LHCN-M2 (cell line): ENCODE measurements at places on chromosomes 3 and 15.

DNA sequence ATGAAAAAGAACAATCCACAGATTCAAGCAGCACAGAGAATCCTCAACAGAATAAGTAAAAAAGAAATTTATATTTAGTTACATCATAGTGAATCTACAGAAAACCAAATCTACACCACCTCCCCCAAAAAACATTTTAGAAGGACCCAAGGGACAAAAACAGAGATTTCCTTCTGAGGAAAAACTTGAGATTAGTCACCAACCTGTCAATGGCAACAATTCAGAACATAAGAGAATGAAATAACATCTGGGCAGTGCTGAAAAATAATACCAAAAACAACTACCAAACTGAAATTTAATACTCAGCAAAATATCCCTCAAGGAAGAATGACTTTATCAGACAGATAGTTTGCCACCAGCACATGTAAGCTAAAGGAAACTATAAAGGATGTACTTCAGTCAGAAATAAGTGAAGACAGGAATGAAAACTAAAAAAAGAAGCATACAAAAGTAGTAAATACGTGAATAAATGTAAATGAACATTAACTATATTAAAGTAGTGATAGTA is 260.7 kb downstream of the ULK4 start:
- DNase-seq: peak; percentile 61

GRCh38 chr3:66411474-66411873 is 89.3 kb downstream of the LRIG1 start:
- DNase-seq: no peak

DNA sequence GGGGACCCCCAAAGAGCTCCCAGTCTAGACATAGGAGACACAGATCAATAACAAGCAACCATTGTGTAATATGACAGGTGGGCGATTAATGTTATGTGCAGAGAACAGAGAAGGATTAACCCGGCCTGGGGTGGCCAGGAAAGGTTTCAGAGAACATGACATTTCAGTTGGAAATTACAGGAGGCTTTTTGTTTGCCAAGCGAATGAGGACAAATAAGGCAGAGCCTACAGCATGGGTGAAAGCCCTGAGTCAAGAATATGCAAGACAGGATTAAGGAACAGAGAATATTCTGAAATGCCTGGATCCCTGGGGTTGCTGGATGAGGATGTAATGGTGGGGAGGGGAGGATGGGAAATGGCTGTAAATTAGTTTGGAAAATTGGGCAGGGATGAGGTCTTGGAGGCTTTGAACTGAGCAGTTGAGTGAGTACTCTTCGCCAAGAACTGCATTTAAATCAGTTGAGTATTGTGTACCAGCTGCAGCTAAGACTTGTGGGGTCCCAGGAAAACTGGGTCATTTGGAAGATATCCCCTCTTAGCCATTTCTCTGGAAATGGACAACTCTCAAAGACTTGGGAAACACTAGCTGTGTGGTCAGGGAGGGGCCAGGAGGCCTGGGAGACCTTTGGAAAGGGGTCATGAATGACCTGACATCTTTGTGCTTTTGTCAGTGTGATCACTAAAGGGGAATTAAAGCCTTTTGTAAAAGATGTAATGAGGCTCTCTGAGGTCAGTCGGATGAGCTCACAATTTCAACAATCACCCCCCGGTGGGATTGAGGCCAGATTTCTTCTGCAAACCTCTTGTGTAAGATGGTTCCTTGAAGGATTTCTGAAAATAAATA is 198.6 kb upstream of the NR2E3 start:
- DNase-seq: no peak

GRCh38 chr3:68403741-68404140 is 528.6 kb downstream of the TAFA4 start:
- no peak for DNase-seq

GRCh38 chr3:163605915-163606314 is 1472.4 kb downstream of the SI start:
- peak; percentile 9 for DNase-seq

DNA sequence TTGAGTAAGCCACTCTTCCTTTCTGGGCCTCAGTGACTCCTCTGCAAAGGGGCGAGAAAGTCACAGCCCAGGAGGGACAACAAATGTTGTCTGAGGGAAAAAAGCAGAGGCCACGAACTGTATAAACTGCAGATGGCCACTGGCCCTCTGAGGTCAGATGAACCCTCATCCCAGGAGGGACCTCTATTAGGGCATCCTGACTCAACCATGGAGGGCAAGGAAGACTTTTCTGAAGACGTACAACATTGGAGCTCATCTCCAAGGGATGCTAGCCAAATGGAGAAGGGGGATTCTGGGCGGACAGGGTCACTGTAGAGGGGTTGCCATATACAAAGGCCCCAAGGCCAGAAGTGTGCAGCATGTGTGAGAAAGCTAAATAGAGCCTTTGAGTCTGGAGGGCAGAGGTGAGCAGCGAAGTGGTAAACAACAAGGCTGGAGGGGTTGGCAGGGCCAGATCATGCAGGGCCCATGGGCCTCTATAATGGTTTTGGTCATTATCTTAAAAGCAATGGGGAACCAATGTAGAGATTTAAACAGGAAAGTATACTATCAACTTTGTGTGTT is 16.7 kb downstream of the GRAMD2A start:
- no peak for DNase-seq

DNA sequence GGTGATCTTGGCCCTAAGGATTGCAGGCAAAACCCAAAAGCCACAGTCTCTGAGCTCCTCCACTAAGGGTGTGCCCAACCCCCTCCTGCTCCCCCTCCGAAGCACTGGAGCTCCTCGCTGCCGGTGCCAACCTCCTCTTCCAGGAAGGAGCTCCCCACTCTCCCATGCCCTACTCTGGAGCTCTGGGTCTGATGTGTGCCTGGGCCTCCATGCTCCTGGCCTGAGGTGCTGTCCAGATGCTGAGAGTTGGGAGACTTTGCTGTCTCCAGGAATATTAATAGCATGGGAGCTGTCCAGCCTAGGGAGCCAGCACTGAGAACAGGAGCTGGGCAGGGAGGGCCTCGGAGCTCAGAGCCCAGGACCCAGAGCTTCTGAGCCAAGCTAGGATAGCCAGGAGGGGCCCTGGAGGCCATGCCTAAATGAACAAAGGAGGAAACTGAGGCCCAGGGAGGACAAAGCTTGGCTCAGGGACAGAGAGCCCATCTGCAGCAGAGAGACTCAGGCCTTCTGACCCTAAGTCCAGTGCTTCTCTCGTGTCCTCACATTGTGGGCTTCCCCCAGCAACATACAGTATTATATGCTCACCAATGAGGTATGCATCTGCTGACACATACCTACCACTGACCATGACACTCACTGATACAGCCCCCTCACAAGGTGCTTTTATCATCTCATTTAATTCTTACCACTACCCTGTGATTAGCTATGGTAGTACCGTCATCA is 36.9 kb upstream of the HERC1 start:
- peak; percentile 78 for DNase-seq

DNA sequence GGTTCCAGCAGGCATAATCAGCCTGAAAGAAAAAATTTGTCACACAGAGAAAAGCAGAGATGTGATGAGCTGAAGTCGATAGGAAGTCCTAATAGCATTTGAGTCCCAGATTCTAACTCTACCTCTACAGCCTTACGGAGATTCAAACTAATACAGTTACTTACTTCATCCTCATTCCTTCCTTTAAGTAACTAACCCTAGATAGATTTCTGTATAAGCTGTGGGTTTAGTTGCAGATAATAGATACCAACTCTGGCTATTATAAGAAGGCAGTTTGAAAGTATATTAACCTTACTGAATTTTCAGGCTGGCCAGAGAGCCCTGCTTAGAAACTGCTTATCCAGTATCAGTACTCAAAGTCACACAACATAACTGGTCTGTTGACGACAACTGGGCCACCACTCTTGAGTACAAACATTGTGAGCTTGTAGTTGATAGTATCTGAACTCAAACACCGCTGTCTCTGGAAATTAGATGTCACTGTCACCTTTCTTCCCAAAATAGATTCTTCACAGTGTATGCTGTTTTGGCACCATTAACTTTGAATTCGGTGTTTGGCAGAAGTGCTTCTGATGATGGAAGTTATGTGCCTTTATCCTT is 484.3 kb downstream of the DIPK2A start:
- no peak for DNase-seq

GRCh38 chr15:87080547-87080946 is 1000.9 kb downstream of the AGBL1 start:
- DNase-seq: peak; percentile 47

- DNase-seq: no peak
These were observed 246.8 kb downstream of the NLGN1 start for GRCh38 chr3:173644086-173645082.

DNA sequence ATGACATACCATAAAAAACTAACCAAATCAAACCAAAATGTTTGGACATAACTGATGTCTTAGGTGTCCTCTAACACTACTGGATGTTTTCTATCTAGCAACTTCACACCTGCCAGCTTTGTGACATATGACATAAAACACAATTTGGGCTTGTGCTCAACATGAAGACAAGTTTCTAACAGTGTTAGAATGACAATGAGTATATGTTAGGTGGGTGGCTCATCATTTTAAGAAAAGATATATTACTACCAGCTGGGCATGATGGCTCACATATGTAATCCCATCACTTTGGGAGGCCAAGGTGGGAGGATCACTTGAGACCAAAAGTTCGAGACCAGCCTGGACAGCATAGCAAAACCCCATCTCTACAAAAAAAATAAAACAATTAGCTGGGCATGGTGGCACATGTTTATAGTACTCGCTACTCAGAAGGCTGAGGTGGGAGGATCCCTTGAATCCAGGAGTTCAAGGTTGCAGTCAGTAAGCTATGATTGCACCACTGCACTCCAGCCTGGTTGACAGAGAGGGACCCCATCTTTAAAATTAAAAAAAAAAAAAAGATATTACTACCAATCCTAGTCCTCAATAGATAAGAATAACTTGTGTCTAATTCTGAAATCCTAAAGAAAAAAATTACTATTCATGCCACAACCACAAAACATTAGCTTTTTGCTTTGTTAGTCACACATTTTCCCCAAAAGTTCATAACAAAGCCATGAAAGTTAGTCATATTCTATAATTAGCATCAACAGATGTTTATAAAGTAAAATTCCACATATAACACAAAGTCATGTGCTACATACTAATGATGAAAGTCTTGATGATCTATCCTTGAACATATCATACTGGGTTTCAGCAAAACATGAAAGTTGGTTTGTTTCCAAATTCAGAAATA is 59.9 kb downstream of the LRRFIP2 start:
- peak; percentile 91 for DNase-seq

GRCh38 chr3:150385296-150386242 is 22.5 kb upstream of the TSC22D2 start:
- DNase-seq: no peak

- DNase-seq: peak; percentile 30
These were observed 72.9 kb downstream of the RPL39L start for GRCh38 chr3:187066228-187066995.

GRCh38 chr3:117226932-117227331 is 517.4 kb downstream of the TUSC7 start:
- DNase-seq: no peak

DNA sequence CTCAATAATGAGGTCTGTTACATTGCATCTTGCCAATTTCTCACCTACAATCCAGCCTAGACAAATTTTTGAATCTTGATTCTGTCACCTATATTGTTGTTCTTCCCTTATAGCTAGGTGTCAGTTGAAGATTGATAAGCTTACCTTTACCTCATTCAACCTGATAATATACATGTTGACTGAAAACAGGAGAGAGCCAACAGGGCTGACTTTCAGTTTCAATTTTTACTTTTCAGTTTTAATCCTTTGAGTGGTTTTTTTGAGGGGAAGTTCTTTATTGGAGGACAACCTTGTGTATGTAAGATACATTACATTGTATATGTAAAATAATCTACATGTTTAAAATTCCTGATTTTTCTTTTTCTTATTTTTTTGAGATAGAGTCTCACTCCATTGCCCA is 5.8 kb downstream of the ATP13A5 start:
- DNase-seq: no peak

GRCh38 chr3:195908694-195909581 is 587 bp upstream of the TNK2 start:
- no peak for DNase-seq

DNA sequence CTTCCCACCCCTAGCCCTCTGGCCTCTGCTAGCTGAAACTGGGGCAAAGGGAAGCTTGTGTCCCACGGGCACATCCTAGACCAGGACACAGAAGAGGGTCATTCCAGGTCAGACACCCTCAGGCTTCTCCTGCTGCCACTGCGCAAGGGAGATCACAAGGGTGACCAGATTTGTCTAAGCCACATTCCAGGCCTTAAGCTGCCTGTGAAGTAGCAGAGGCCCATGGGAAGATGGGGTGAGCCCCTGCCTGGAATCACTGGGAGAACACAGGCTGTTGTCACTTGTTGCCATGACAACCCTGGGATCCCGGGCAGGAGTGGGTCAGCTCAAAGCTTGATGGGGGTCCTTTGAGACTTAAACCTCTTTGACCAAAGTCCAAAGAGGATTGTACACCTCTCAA is 10.8 kb downstream of the STRA6 start:
- no peak for DNase-seq

DNA sequence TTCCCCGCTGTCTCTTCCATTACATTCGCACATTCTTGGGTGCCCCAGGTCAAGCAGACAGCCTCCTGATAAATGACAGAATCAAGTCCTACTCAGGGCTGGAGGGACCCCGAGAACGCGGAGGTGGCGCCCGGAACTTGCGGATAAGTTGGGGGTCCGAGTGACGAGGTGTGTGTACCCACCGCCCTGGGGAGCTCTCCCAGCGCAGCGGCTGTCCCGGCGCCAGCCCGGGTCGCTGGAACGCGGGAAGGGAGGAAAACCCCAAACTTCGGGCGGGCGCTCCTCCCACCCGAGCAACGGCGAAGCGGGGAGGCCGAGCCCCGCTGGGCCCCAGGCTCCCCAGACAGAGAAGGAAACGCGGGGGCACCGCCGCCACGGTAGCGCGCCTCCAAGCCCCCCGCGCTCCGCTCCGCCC is 550 bp downstream of the CLN6 start:
- DNase-seq: no peak

GRCh38 chr3:68664276-68664675 is 268.1 kb downstream of the TAFA4 start:
- DNase-seq: no peak

DNA sequence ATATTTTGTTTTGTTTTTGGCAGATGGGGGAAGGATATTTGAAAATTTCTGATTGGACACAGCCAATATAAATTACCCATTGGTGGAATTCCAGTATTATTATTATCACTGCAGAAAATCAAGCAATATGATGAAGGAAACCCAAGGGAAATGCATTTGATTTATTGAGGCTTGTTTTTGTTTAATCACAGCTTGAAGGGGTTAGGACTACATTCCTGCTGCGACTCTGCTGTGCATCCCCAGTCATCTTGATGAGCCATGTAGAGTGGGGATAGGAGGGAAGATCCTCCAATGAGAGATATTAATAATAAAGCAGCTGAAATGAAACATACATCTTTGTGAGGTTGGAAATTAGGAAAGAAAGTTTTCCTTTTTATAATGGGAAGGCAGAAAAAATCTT is 208.6 kb downstream of the GAP43 start:
- DNase-seq: no peak

DNA sequence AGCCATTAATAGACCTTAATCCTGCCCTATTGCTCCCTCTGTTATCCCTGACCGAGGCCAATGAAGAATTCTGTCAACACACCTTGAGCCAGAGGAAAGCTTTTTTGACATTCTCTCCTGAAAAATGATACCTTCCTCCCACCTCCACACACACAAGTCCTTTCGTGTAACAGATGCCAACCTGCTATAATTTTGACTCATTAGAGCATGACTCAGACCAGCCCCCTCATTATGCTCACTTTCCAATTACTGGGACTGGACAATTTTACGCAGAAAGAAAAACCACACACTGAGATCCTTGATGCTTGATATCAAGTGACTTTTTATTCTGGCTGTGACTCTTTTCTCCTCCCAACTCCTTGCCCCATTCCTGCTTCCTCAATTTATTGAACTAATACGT is 50.9 kb downstream of the LSAMP start:
- no peak for DNase-seq

- no peak for DNase-seq
These were observed 45.1 kb downstream of the WHAMM start for GRCh38 chr15:82854554-82854953.
